Activated naive CD8-positive, alpha-beta T cell treated with anti-CD3 and anti-CD28 coated beads for 36 hours (primary cell): ENCODE measurements at places on chromosomes 4 and X. TPM values are rescaled to one million over a fixed set of nuclear protein-coding genes. Genes with fewer than 3 reads are reported as not detected.

The GPM6B gene
- not detected for total RNA-seq

DNA sequence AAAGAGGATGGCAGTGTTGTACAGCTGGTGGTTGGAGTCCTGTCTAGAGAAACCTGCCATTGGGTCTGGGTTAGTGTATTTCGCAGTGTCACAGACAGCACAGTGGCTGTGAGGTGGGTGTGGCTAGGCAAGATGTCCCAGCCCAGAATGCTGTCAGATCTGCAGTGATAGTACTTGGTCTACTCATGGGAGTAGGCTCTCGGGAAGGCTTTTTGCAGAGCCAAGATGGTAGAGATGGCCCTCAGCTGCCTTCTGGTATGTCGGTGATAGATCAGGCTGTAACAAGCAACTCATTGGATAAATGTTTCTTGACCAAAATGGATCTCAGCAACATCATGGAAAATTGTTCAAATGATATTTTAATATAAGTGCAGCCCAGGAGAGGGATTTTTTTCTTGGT lies 84.3 kb upstream of the WDR1 start:
- no peak overlapping the region for H3K4me3 ChIP-seq
- H3K36me3 ChIP-seq: no peaks in the 10 kb centered on the region
- H3K27me3 ChIP-seq: no peaks in the 10 kb centered on the region
- H3K4me1 ChIP-seq: no peaks in the 10 kb centered on the region
- no peak overlapping the region for H3K27ac ChIP-seq

- no peaks in the 10 kb centered on the region for H3K36me3 ChIP-seq
- DNase-seq: no peak
- H3K4me1 ChIP-seq: peaks cover 5% of the 10 kb centered on the region
- no peaks in the 10 kb centered on the region for H3K27me3 ChIP-seq
- no peak overlapping the region for H3K27ac ChIP-seq
Observed at GRCh38 chr4:89368861-89369260, 61.3 kb upstream of the GPRIN3 start.

GRCh38 chr4:110268352-110268751 lies 69.9 kb upstream of the ELOVL6 start:
- H3K36me3 ChIP-seq: no peaks in the 10 kb centered on the region
- DNase-seq: no peak
- H3K4me1 ChIP-seq: peaks cover 7% of the 10 kb centered on the region
- no peaks in the 10 kb centered on the region for H3K27me3 ChIP-seq
- H3K4me3 ChIP-seq: no peak overlapping the region
- H3K27ac ChIP-seq: no peak overlapping the region

The UCHL1 gene
- total RNA-seq: 6.2 TPM

- H3K4me1 ChIP-seq: no peaks in the 10 kb centered on the region
- no peak overlapping the region for H3K4me3 ChIP-seq
Observed at GRCh38 chr4:149845743-149846142, 30.1 kb upstream of the IQCM start.

- peak overlapping the region; percentile 93 for H3K27ac ChIP-seq
- peak; percentile 53 for DNase-seq
- peaks cover 85% of the 10 kb centered on the region for H3K4me1 ChIP-seq
Observed at GRCh38 chr4:102564399-102565059, 63.4 kb downstream of the NFKB1 start.

GRCh38 chrX:100944601-100945000 lies 15.9 kb upstream of the XKRX start:
- no peaks in the 10 kb centered on the region for H3K27me3 ChIP-seq
- peaks cover under 1% of the 10 kb centered on the region for H3K4me1 ChIP-seq
- H3K4me3 ChIP-seq: no peak overlapping the region
- H3K36me3 ChIP-seq: no peaks in the 10 kb centered on the region

DNA sequence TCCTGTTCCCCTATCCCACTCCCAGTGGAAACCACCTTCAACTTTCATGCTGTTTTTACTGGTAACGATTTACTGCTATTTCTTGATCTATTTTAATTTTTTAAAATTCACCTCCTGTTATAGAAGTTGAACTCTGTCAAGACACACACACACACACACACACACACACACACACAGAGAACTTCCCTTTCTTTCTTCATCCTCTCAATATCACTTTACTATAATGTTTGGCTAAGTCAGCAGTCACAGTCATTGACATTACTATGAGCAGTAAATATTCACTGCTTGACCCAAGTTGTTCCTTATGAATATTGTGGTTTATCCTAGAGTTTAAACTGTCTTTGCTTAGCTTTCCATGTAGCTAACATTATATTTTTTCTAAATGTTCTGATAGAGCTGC lies 24.0 kb upstream of the SGMS2 start:
- peaks cover 59% of the 10 kb centered on the region for H3K27me3 ChIP-seq
- no peak overlapping the region for H3K27ac ChIP-seq
- no peaks in the 10 kb centered on the region for H3K36me3 ChIP-seq
- H3K4me1 ChIP-seq: no peaks in the 10 kb centered on the region
- no peak overlapping the region for H3K4me3 ChIP-seq

- H3K4me1 ChIP-seq: peaks cover 2% of the 10 kb centered on the region
- H3K36me3 ChIP-seq: no peaks in the 10 kb centered on the region
- H3K27me3 ChIP-seq: peaks cover 43% of the 10 kb centered on the region
- DNase-seq: no peak
Observed at GRCh38 chr4:169275180-169275579, 4.4 kb upstream of the SH3RF1 start.

DNA sequence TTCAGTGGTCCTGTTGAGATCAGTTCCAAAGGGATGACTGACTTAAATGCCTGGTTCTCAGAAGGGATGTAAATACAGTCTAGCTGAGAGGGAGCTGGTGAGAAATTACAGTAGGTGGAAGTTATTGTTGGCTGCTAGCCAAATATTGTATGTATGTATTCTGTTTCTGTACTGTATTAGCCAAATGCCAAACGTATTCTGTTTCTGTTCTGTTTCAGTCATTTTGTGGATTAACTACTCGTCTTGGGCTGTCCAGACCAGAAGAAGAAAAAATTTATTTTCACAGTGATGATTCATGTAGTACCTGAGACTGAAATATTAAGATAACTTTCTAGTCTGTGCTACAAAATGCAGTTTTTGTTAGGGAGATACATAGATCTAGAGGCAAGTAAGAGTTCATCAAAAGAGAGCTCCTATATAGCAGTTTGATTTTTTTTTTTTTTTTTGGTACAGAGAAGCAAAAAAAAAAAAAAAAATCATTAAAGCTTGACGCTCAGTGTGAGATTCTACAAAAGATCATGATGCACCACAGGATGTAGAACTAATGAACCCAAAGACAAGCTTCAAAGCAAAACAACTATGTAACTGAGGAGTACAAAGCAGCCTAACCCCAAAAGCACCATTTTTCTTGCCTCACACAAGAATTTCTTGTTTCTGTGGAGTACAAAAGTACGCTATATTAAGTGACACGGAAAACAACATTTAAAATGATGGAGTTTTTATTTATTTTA lies 54.8 kb downstream of the CASP6 start:
- DNase-seq: no peak
- H3K36me3 ChIP-seq: peaks cover 44% of the 10 kb centered on the region
- H3K4me3 ChIP-seq: peak overlapping the region; percentile 53
- peaks cover 39% of the 10 kb centered on the region for H3K4me1 ChIP-seq

The MMRN1 gene
- not detected for total RNA-seq

- no peak overlapping the region for H3K4me3 ChIP-seq
- H3K27ac ChIP-seq: no peak overlapping the region
- no peaks in the 10 kb centered on the region for H3K36me3 ChIP-seq
- H3K4me1 ChIP-seq: no peaks in the 10 kb centered on the region
- DNase-seq: no peak
Observed at GRCh38 chr4:68218044-68218443, 27.4 kb downstream of the TMPRSS11B start.

- no peak for DNase-seq
- no peaks in the 10 kb centered on the region for H3K36me3 ChIP-seq
- no peaks in the 10 kb centered on the region for H3K27me3 ChIP-seq
Observed at GRCh38 chr4:63777601-63778000, 631.6 kb downstream of the TECRL start.

The SHISA3 gene
- 0.21 TPM for total RNA-seq

The PRR32 gene
- not detected for total RNA-seq

- no peak overlapping the region for H3K4me3 ChIP-seq
- no peaks in the 10 kb centered on the region for H3K36me3 ChIP-seq
- no peak for DNase-seq
- H3K27ac ChIP-seq: no peak overlapping the region
- H3K4me1 ChIP-seq: peaks cover 13% of the 10 kb centered on the region
- H3K27me3 ChIP-seq: peaks cover 34% of the 10 kb centered on the region
Observed at GRCh38 chrX:9937761-9938160, 29.4 kb upstream of the CLDN34 start.

The GAGE1 gene
- total RNA-seq: not detected

- H3K4me3 ChIP-seq: no peak overlapping the region
- no peaks in the 10 kb centered on the region for H3K4me1 ChIP-seq
- DNase-seq: no peak
Observed at GRCh38 chrX:50158593-50158992, 42.2 kb downstream of the AKAP4 start.

GRCh38 chr4:113423631-113424030 lies 337.9 kb downstream of the CAMK2D start:
- no peaks in the 10 kb centered on the region for H3K27me3 ChIP-seq
- no peak overlapping the region for H3K27ac ChIP-seq
- no peak overlapping the region for H3K4me3 ChIP-seq
- H3K36me3 ChIP-seq: peaks cover 1% of the 10 kb centered on the region
- DNase-seq: no peak

The SASH3 gene
- total RNA-seq: 121 TPM

DNA sequence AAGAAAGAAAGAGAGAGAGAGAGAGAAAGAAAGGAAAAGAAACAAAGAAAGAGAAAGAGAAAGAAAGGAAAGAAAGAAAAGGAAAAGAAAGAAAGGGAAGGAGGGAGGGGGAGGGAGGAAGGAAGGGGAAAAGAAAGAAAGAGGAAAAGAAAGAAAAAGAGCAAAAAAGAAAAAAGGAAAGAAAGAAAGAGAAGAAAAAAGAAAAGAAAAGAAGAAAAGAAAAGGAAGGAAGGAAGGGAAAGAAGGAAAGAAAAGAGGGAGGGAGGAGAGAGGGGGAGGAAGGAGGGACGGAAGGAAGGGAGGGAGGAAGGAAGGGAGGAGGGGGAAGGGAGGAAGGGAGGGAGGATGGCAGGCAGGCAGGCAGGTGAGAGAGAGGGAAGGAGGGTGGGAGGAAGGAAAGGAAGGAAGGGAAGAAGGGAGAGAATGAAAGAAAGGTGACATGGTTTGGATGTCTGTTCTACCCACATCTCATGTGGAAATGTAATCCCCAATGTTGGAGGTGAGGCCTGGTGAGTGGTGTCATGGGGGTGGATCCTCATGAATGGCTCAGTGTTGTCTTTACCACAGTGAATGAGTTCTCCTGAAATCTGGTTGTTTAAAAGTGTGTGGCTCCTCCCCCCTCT lies 83.0 kb upstream of the DCLK2 start:
- peaks cover 4% of the 10 kb centered on the region for H3K27me3 ChIP-seq
- no peaks in the 10 kb centered on the region for H3K36me3 ChIP-seq
- no peak overlapping the region for H3K27ac ChIP-seq
- H3K4me3 ChIP-seq: no peak overlapping the region
- DNase-seq: no peak
- H3K4me1 ChIP-seq: no peaks in the 10 kb centered on the region

The ADGRG2 gene
- not detected for total RNA-seq

The YY2 gene
- total RNA-seq: 2.5 TPM

DNA sequence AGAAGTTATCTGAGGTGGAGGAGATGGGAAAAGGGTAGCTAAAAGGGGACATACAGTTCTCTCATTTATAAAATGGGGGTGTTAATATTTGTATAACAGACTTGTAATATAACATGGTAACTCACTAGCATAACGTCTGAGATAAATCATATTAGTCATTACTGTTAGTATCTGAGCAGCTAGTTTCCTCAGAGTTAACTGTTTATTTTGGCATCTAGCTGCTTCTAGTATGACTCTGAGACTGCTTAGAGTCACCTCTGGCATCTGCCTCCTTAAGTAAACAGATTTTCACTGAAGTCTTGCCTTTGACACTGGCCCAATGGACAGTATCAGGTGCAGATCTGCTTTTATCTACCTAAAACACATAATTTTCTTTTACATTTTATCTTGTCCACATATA lies 58.1 kb downstream of the SLC30A9 start:
- H3K36me3 ChIP-seq: peaks cover 70% of the 10 kb centered on the region
- H3K27ac ChIP-seq: no peak overlapping the region
- no peak overlapping the region for H3K4me3 ChIP-seq
- H3K27me3 ChIP-seq: no peaks in the 10 kb centered on the region

The ABLIM2 gene
- 0.41 TPM for total RNA-seq

- no peak overlapping the region for H3K4me3 ChIP-seq
- peaks cover 2% of the 10 kb centered on the region for H3K36me3 ChIP-seq
- peaks cover 3% of the 10 kb centered on the region for H3K27me3 ChIP-seq
- H3K4me1 ChIP-seq: no peaks in the 10 kb centered on the region
Observed at GRCh38 chr4:54155936-54156335, 56.0 kb downstream of the GSX2 start.
